ENCODE measurements at places on chromosomes 12 and 14.

GRCh38 chr12:39441189-39441962 lies 1.5 kb downstream of the KIF21A start:
- no peak for DNase-seq

DNA sequence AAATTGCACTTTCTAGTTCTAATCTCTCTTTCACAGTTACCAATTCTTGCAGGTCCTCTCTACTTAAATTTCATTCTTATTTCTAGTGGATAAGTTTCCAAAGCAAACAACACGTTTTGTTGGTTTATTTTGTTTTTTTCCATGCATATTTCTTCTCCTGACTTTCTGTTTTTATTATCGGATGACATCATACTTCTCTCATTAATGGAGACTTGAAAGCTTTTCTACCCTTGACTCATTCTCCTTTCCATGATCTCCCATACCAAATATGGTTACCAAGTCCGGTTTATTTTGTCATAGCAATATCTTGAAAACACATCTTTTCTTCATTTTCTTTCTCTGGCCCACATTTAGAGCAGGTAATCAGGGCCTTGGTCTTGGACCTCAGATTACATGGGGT lies 796.5 kb downstream of the GALC start:
- DNase-seq: no peak

GRCh38 chr12:24991209-24992049 lies 42.5 kb upstream of the BCAT1 start:
- DNase-seq: no peak

DNA sequence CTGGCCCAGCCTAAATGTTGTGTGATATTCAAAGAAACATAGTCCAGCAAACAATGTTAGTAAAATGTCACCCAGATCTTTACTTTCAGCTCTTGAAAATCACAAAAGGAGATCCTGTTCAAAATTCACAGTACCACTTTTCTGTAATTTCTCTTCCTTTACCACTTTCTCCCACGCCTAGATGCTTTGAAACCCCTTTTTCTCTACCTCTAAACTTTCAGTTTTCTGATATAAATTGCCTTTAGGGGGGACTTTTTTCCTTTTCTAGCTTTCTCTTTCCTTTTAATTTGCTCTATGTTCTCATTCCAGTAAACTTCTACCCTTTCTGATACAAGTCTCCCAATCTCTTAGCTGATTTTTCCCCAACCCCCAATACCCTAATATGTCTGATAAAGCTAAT lies 101.8 kb downstream of the LMO3 start:
- DNase-seq: no peak

GRCh38 chr14:95979339-95980042 lies 59.7 kb upstream of the C14orf132 start:
- DNase-seq: no peak

DNA sequence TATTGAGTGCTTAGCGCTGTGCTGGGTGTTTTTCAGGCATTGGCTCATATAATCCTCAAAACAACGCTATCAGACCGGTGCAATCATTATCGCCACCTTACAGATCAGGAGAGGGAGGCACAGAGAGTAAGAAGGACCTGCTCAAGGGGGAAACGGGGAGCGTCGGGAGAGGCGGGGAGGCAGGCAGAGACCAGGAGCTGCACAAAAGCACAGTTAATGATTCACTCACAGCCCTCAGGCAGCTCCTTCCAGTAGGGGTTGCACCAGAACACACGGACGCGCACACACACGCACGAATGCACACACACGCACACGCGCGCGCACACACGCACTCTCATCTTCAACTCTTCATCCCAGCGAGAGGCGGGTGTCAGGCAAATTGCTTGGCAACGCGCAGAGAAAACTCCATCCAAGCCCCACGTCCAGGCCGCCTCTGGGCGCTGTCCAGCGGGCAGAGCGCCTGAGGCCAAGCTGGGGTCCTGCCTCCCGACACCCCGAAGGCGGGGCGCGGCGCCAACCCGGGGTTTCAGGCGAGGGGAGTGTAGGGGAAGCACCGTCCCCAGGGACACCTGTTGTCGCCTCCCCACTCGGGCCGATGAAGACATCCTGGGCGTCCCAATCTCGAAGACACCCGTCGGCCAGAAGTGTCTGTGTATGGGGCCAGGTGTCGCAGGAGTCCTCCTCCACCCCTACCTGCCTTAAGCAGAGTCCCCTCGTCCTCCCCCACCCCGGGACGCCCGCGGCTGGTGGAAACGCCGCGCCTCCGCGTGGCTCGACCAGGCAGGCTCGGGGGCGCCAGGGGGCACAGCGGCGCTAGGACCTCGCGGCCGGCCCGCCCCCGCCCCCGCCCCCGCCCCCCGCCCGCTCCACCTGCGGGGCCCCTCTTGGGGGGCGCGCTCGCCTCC lies 35.5 kb upstream of the STON2 start:
- no peak for DNase-seq

- no peak for DNase-seq
These were observed 22.4 kb upstream of the PPP1CC start for GRCh38 chr12:110765111-110765510.

DNA sequence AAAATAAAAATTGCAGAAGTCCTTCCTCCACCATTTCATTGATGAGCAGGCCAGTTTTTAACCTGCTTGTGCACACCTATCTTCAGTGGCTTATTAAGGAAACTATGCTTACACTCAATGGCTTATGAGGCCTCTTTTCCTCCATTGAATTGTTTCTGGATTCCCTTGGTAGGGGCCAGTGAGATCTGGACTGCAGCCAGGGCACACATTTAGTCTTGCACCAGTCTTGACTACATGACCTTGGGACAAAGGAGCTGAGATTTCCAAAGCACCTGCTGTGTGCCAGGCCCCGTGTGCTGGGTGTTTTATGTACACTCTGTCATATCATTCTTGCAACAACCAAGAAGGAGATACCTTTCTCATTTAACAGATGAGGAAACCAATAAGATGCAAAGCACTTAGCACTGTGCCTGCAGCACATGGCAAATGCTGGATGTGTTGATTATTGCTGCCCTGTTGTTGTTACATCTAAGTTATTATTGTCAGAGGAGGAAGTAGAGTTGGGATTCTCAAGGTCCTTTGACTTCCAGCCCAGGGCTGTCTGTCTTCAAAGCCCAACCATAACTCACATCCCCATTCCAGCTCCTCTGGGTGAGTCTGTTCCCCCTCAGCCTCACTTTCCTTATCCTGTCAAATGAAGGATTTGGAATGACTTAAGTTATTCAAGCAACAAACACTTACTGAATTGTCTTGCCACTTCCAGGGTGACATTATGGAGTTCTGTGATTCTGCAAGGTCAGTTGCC lies 31.6 kb upstream of the RIN3 start:
- DNase-seq: no peak

DNA sequence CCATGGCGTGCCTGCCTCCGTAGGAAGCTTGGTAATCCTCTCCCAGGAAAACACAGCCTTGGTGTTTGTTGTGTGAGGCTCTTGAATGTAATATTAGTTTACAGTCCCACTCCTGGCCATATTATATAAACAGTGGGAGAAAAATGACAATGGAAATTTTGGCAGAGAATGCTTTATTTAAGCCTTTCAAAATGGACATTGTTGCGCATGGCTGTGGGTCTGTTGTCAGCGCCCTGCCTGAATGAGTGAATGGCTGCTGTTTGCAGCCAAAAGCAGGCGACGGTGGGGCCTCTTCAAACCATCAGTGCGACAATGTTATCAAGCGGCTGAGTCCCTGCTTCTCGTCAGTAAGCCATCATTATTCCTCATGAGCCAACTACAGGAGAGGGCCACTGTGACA lies 201.8 kb upstream of the RMST start:
- no peak for DNase-seq

DNA sequence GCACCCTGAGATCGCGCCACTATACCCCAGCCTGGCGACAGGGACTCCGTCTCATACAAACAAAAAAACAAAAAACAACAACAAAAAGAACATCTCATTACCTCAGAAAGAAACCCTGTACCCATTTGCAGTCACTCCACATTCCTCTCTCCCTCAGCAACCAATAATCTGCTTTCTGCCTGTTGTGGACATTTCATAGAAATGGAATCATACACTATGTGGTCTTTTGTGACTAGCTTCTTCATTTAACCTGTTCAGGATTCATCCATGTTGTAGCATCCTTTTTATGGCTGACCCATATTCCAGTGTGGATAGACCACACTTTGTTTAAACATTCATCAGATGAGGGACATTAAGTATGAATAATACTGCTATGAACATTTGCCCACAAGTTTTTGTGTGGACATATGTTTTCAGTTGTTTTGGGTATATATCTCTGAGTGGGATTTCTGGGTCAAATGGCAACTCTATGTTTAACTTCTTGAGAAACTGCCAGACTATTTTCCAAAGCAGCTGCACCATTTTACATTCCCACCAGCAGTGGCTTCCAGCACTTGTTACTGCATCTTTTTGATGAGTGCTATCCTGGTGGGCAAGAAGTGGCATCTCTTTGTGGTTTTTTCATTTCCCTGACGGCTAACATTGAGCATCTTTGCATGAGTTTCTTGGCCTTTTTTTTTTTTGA lies 5.9 kb upstream of the RCOR1 start:
- no peak for DNase-seq

DNA sequence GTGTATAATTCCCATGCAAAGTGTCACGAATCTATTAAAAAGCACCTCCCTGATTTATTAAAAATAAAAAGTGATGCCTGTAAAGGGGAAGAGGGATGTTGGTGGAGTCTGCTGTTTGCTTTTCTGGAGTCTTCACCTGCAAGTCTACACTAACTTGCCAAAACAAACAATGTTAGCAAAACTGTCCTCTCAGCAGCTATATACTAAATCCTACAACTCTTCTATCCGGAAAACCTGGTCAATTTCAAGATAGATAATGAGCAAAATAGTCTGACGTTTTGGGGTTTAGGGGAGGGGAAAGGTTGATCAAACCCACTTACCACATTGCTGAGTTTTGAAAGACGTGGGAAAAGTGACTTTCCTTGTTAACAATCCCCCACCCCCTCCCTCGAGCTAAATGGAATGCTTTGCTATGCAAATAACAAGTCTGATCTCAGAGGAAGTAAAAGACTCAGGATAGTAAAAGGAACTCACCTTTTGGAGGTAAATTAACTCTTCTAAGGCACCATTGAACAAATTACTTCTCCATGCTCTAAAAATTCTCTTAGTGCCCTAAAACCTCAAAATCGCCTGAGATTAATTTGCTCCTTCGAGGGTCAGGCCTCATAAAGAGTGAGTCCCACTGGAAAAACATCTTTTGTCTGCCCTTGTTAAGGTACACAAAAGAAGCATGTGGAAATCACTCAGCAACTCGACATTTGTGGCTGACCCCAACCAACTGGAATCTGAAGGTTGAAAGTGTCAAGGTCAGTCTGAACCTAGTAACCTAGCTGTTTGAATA lies 13.5 kb downstream of the BMP4 start:
- DNase-seq: no peak

GRCh38 chr12:10406725-10407124 lies 2.8 kb downstream of the KLRC4 start:
- no peak for DNase-seq

DNA sequence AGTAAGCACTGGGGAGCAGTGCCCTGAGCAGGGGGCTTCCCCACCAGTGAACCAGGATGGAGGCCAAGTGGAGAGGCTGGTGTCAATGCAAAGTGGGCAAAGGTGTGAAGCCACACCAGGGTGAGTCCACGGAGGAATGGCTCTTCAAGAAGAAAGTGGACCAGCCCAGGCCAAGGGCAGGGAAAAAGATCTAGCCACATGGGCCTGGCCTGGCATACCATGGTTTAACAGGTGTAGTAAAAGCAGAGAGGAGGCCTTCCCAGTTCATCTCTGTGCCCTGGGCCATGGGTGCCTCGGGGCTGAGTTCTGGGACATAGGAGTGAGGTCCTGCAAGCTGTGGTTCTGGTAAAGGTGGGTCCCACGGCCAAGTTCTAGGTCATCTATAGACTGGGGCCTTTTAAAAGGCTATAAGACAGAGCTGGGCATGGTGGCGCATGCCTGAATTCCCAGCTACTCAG lies 153.4 kb downstream of the DPF3 start:
- DNase-seq: no peak

GRCh38 chr12:62250671-62251608 lies 9.3 kb upstream of the USP15 start:
- DNase-seq: no peak

- DNase-seq: no peak
These were observed 124.9 kb downstream of the ATP23 start for GRCh38 chr12:58066296-58066695.

DNA sequence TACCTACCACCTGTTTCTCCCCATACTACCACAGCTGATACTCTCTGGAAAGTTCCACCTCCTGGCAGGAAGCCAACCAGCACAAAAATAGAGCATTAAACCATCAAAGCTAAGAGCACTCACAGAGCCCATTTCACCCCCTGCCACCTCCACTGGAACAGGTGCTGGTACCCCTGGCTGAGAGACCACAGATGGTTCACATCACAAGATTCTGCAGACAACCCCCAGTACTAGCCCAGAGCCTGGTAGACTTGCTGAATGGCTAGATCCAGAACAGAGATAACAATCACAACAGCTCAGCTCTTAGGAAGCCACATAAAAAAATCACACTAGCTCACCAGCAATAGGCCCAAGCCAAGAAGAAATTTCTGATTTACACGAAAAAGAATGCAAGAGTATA lies 855.2 kb downstream of the FSCB start:
- no peak for DNase-seq

DNA sequence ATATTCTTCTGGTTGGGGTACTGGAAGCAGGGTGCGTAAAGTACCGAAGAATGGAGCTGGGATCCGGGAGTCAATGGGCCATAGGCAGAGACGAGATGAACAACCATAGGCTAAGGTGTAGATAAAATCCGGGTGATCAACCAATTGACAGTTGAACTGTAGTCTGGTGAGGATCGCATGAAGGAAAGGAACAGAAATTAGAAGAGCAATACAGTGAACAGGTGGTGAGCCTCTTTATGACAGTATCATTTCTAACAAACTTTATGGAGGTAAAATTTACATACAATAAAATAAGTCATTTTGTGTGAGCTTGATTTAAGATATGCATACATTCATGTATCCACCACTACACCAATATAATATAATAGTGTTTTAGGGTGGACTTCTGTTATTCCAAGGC lies 13.9 kb upstream of the HIF1A start:
- DNase-seq: no peak

GRCh38 chr14:99684410-99684934 lies 374 bp downstream of the CYP46A1 start:
- DNase-seq: no peak

- DNase-seq: no peak
These were observed 63.8 kb upstream of the LMO3 start for GRCh38 chr12:16669756-16670155.

DNA sequence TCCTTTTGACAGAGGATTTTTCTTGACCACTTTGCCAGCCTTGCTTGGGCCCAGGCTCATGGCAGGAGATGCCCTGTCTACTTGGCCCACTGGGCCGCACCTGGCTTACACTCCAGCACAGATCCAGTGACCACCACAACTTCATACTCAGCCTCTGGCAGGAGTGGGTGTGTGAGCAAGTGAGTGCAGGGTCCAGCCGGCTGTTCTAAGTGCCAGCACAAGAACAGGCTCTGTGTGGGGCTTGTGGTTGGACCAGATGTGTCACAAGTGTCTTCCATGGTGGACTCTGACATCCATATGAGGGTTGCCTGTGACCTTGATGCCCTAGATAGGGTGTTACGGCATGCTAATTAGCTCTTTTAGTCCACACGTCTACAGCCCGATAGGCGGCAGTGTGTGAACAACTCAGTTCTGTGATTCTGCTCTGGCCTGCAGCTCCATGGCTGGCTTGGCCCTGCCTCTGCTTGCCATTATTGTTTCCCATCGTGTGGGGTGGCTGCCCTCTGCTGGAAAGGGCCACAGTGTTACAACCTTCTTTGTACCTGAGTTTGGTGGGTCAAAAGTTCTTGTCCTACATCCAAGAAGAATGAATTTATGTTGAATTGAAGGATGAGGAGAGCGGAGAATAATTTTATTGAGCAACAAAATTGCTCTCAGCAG lies 1089.1 kb downstream of the SLC6A15 start:
- no peak for DNase-seq
